ENCODE measurements at places on chromosomes 5 and 9.
A peak's percentile ranks its signal among the peaks of the same experiment; 100 is the strongest.

- DNase-seq: no peak
Measured at GRCh38 chr5:115946655-115947054, 15.6 kb upstream of the LVRN start.

DNA sequence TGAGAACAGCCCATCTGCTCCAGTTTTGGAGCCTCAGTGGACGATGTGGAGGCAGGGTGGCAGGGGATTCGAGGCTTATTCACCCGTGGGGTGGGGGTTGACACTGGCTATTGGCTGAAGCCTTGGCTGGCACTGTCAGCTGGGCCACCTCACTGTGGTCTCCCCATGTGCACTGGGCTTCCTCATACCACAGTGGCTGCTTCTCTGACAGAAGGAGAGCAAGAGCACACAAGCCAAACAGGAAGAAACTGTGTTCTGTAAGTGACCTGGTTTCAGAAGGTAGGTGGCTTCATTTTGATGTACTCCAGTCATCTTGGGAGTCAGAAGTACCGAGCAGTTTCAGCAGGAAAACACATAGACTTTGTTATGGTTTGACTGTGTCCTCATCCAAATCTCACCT, 24.7 kb upstream of the CTNND2 start:
- no peak for DNase-seq

GRCh38 chr5:53169933-53170332, 60.4 kb upstream of the MOCS2 start:
- no peak for DNase-seq

DNA sequence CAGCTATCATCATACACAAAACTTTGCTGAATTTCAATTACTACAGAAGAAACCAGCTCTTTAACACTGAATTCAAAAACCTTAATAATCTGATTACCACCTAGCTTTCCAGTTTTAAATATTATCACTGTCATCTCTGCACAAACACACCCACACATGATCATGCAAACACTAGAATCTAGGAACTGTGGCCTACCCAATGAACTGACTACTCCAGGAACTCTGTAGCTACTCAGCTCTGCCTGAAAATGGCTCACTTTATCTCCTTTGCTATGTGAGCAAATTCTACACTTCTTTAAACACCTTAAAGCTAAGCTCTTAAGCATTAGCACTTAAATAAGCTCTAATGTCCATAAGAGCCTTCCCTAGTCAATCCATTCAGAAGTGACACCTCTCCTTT, 123.3 kb upstream of the DPYSL3 start:
- DNase-seq: no peak

- no peak for DNase-seq
Measured at GRCh38 chr5:65771266-65771665, 49.3 kb downstream of the NLN start.

DNA sequence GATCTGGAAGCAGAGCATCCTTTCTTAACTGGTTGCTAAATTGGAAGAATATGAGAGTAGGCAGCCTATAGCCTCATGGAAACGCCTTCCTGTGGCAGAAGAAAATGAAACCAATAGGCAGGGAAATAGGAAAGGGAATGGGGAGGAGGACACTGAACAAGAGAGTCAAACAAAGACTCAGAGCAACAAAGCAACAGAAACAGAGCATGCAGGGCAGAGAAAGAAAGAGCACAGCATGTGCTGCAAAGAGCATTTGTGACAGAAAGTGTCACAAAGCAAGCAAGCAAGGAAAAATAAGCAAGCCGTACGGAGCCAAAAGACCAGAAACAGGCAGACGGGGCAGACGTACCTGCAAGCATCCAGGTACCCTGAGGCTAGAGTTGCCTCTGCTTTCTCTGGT, 123.1 kb downstream of the RAPGEF6 start:
- no peak for DNase-seq

GRCh38 chr9:27602142-27602861, 29.0 kb upstream of the C9orf72 start:
- no peak for DNase-seq

GRCh38 chr9:4092793-4093709, 206.8 kb downstream of the GLIS3 start:
- DNase-seq: no peak

GRCh38 chr5:172111852-172112225, 76.2 kb downstream of the STK10 start:
- no peak for DNase-seq

DNA sequence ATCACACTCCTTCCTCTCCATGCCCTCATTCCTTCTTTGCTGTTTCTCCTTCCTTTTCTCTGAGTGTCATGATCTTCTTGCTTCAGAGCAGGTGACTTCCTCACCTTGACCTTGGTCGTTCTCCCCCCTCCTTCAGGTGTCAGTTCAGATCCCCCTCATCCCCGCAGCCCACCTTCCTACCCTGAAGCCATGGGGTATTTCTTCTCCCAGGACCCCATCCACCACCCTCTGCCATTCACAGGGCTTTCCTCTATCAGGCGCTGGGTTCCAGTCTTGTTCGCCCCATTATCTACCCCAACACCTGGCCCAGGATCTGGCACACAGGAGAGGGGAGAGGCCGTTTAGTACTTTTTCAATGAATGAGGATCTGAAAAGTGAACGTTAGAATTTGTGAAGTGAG, 101.0 kb downstream of the NSG2 start:
- DNase-seq: no peak

- DNase-seq: no peak
Measured at GRCh38 chr5:152932621-152933020, 527.5 kb upstream of the NMUR2 start.

- peak; percentile 53 for DNase-seq
Measured at GRCh38 chr9:136059851-136060670, 35.0 kb downstream of the NACC2 start.

DNA sequence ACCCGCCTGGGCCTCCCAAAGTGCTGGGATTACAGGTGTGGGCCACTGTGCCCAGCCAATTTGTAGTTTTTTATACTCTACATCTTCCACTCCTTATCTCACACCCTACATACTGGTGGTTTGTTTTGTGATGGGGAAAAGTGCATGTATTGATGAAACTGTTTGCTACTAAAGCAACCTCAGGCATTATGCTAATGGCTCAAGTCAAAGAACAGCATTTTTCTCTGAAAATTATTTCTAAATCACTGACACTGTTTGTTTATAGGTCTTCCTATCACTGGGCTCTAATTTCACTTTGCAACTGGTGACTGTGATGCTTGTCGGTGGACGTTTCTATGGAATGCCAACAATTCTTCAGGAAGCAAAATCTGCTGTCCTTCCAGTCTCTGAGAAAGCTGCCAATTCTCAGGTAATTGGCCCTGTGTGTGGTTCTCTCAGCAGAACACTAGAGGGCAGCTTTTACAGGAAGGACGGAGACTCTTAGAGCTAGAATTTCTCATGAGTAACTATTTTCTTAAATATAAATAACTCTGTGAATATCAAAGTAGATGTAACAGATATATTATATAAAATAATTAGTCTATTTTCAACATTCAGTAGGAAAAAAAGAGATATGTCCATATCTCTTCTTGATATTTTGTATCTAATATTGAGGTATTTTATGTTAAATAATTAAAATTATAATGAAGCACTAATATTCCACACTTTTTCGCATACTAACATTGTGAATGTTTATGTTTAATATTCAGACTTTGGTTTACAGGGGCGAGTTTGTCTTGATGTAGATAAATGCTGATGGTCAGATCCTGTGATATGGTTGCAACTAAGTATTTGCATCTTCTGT, 244.1 kb downstream of the ADGRV1 start:
- no peak for DNase-seq

GRCh38 chr9:36818965-36819870, 214.8 kb downstream of the PAX5 start:
- DNase-seq: peak; percentile 41

DNA sequence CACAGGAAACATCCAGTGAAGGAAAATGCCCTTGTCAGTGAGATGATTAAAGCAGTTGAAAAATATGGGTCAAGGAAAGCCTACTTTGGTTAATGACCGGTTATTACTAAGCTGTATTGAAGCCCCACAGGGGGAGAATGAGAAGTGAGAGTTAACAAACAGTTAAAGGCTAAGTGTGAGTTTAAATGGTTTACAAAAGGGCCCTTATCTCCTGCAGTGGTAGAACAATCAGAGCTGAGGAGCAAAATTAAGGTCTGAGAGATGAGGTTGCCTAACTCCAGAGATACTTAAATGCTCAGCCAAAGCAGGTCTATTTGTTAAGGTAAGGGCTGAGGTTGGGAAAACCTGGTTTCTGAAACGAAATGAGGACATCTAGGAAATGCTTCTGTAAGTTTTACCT, 75.1 kb upstream of the FER start:
- no peak for DNase-seq

GRCh38 chr5:33105521-33105941, 335.2 kb upstream of the TARS1 start:
- DNase-seq: no peak

GRCh38 chr5:175743676-175744210, 85.9 kb downstream of the HRH2 start:
- no peak for DNase-seq

GRCh38 chr5:59608745-59609144, 284.8 kb downstream of the PDE4D start:
- no peak for DNase-seq

- DNase-seq: no peak
Measured at GRCh38 chr5:137901011-137901817, 12.0 kb downstream of the PKD2L2 start.

- DNase-seq: no peak
Measured at GRCh38 chr9:132078699-132079356, 839 bp downstream of the MED27 start.

DNA sequence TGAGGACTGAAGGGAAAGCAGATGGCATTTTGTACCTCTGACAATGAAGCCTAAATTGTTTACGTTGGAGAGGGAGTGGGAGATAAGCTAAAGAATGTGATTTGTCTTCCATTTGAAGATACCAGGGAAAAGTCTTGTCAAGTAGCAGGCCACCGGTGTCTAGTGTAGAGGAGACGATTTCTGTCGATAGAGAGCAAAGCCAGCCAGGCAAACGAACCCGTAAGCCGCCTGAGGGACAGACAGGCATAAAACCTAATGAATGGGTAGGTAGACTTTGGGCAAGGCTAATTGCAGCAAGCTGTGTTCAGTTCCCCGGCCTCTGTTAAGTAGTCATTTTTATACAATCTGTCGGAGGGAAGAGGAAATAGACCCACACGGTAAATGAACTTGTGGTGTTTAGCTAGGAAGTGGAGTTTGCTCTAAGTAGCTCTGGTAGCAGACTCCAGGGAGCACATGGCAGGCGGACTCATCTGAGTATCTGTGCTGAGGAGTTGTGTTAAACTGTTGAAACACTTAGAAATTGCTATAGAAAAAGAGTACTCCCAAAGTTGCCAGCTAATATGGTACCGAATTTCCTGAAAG, 28.8 kb downstream of the SMARCA2 start:
- DNase-seq: no peak

GRCh38 chr5:172180936-172181335, 7.1 kb downstream of the STK10 start:
- DNase-seq: no peak

GRCh38 chr5:66021585-66021984, 95.2 kb downstream of the ERBIN start:
- no peak for DNase-seq

GRCh38 chr5:181170237-181170825, 22.9 kb downstream of the OR2V2 start:
- DNase-seq: no peak

DNA sequence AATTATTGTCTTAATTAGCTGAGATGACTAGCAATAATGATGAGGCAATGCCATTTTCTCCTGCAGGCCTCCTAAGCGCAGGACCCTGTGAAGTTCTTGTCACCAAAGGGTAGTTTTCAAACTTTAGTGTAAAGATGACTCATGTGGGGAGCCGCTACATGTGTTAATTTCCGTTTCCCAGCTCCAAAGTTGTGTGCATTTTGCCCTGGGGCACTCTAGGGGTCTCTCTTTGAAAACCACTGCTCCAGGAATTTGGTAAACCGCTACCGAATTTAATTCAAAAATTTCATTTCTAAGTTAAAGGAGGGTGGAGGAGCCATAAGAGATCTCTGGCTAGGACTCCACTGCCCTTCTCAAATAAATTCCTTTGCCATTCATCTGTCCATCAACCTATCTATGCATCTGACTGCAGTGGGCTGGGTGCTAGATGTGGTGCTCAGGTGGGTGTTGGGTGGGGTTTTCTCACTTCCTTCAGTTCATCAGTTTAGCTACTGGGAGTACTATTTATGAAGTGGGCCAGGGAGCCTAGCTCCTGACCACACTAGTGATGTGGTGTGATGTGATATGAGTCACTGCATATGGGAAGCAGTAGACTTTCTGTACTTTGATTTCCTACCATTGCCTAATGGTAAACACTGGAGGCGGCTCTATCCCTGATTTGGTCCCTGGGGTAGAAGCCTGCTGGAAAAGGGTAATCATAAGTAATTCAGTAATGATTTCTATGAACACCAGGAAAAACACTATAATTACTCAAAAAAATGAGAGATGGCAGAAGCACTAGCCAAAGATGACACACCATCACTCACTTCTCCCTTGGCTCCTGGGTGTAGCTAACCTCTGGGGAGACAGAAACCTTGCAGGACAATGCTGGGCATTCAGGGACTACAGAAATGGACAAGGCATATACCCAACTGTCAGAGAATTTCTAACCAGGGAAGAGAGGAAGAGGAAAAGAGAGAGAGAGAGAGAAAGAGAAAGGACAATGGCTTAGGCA, 4.0 kb upstream of the ZSWIM6 start:
- no peak for DNase-seq

DNA sequence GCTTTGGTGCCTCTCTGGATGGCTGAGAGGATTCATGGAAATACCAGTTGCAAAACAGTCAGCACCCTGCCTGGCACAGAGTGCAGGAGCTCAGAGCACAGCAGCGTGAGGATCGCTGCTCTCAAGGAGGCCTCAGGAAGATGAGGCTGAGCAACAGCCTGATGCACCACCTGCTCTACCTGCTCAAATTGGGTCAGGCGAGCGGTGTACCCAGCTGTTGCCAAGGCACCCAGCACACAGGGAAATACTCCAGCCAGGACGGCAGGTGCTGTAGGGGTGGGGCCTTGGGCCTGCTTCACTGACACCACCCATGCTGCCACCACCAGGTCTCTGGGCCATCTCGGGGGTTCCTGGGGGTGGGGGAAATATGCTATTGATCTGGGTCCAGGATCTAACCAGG, 4.3 kb downstream of the EEIG1 start:
- no peak for DNase-seq

GRCh38 chr9:105355781-105356180, 92.1 kb upstream of the FSD1L start:
- DNase-seq: no peak

GRCh38 chr5:93915142-93915553, 173.7 kb upstream of the POU5F2 start:
- no peak for DNase-seq

DNA sequence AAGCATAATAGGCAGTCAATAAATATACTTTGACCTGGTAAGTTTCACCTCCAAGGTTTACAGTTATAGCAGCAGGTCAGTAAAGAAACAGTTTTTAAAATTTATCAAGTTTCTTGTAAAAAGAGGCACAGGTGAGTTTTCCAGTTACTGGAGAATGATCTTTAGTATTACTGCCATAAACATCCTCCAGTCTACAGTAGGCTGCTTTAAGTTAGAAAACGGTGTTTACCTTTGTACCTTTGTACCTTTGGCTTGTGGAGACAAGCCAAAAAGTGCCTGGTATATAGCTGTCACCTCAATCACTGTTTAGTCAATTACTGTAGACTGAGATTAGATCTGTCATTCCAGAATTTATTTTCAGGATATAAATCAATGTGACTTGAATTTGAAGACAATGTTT, 42.7 kb upstream of the SRFBP1 start:
- no peak for DNase-seq

GRCh38 chr5:118392491-118392890, 595.9 kb downstream of the DTWD2 start:
- DNase-seq: no peak

Measured in left hindlimb (tissue), 1 donor.